Stimulated activated CD8-positive, alpha-beta memory T cell treated with anti-CD3 and anti-CD28 coated beads, Interleukin-2, amount 100 ng/mL, for 1 hour (primary cell): ENCODE measurements at places on chromosomes 12 and 14.

GRCh38 chr12:104280111-104280510 lies 23.4 kb upstream of the EID3 start:
- DNase-seq: no peak

- no peak for DNase-seq
These were observed 22.8 kb downstream of the JDP2 start for GRCh38 chr14:75450381-75451276.

- no peak for DNase-seq
These were observed 60.7 kb downstream of the NTF3 start for GRCh38 chr12:5492562-5492961.

- no peak for DNase-seq
These were observed 782.5 kb downstream of the C12orf50 start for GRCh38 chr12:87246726-87247125.

GRCh38 chr12:105355752-105356151 lies 25.3 kb downstream of the C12orf75 start:
- DNase-seq: no peak

GRCh38 chr14:95487669-95488084 lies 28.8 kb downstream of the SYNE3 start:
- DNase-seq: no peak

DNA sequence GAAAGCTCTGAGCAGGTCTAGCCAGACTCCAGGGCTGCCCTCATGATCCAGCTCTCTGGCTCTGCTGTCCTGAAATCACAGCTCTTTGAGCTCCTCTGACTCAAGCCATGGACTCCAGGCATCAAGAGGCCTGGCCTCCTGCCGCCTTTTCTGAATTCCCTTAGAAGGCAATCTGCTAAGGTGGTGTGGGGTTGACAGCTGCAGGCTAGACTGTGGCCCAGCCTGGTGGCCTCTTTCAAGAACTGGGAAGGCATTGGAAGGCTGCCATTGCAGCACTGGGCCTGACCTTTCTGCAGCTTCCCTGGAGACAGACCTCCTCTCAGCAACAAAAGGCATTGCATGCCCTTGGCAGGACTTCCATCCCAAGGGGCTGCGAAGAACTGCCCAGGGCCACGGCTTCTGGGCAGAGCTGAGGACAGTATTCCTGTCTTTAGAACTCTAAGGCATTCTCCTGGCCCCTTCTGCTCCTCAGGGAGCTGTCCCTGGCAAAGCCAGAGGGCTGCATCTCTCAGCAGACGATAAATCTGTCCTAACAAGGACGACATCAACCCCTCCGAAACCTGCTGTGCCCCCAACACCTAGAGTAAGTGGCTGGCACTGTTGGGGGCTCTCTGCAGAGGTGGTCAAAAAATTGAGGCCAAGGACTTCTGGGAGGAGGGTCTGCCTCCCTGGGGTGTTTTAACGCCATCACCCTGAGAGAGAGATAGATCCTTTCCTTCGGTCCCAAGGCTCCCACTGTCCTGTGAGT lies 115.6 kb downstream of the RBM19 start:
- no peak for DNase-seq

DNA sequence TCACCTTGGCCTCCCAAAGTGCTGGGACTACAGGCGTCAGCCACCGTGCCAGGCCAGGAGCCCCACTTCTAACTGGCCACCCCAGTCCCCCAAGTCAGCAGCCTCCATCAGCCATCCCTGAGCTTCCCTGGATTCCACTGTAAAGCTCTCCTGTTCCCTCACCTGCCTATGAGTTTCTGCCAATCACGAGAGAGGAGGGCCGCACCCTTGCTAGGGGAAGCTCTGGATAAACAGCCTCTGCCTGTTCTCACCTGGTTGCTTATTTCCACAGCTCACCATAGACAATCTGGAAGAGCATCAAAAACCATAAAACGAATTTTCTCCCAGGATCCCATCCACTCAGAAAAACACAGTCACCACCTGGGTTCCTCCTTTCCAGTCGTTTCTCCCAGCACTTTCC lies 5.0 kb downstream of the CDCA4 start:
- no peak for DNase-seq

- DNase-seq: no peak
These were observed 62.5 kb downstream of the CCDC88C start for GRCh38 chr14:91354979-91355685.

- DNase-seq: no peak
These were observed 39.0 kb downstream of the GABARAPL1 start for GRCh38 chr12:10251669-10252068.
